ENCODE measurements at places on chromosomes 1 and 21.

- no peak for DNase-seq
Observed at GRCh38 chr1:110411173-110411735, 3.8 kb upstream of the LAMTOR5 start.

DNA sequence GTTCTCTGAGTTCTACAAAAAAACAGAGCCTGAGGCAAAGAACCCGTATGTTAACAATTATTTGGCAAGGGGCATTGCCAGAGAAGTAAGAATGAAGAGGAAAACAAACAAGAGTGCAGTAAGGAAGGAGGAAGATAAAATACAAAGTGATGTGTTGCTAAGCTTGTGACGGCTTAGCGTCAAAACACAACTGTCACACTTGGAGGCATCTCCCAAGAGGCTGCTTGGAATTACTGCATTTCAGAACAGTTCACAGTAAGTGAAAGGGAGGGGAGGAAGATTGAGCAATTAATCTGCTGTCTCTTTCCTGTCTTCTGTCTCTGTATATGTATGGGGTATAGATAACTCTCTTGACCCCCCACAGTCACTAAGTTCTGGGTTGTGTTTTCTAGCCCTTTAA is 1017.0 kb upstream of the TMPRSS15 start:
- no peak for DNase-seq

- DNase-seq = no peak
Observed at GRCh38 chr21:15400905-15401304, 328.9 kb upstream of the USP25 start.

DNA sequence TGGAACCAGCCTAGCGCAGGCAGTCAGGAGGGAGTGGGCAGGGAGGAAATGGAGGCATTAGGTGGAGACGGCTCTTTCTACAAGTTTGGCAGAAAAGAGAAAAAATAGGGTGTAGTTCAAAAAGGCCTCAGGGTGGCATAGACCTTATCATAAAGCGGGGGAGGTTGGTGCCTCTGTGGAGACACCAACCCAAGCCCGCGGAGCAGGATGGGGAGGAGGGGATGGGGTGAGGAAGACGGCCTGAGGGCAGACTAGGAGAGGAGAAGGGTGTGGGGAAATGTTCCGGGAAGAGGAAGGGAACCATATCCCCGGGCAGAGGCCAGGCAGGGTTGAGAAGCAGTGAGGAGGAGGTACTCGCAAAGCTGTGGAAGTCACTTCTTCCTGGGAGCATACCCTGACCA is 17.4 kb upstream of the SHE start:
- DNase-seq = no peak

GRCh38 chr21:43340491-43341377 is 86.2 kb downstream of the SIK1 start:
- DNase-seq = no peak

DNA sequence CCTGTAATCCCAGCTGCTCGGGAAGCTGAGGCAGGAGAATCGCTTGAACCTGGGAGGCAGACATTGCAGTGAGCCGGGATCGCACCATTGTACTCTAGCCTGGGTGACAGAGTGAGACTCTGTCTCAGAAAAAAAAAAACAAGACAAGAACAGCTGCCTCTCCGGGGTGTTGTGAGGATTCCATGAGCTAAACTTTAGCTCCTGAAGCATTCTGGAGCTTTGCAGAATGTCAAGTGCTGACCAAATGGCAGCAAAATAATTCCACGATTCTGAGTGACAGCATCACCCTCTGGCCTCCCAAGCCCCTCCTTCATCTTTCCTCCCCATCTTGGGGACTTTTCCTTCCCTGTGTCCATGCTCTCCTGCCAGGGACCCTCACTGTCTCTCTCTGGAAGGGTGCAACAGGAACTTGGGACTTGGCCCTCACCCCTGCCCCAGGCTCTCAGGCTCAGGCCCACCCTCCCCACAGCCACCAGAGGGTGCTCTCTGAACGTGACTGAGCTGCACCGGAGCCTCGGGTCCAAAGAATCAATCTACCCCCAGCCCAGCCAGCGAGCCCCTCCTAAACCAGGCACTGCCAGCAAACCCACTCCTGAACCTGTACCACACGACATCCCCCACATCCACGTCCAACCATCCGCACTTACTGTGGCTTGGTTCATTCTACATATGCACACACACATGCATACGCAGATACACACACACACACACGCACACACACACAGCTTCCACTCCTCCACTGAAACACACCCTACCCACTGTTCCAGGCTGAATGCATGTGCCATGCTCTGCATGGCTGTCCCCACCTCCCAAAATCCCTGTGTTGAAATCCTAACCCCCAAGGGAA is 45.7 kb downstream of the ACOT7 start:
- DNase-seq = no peak

DNA sequence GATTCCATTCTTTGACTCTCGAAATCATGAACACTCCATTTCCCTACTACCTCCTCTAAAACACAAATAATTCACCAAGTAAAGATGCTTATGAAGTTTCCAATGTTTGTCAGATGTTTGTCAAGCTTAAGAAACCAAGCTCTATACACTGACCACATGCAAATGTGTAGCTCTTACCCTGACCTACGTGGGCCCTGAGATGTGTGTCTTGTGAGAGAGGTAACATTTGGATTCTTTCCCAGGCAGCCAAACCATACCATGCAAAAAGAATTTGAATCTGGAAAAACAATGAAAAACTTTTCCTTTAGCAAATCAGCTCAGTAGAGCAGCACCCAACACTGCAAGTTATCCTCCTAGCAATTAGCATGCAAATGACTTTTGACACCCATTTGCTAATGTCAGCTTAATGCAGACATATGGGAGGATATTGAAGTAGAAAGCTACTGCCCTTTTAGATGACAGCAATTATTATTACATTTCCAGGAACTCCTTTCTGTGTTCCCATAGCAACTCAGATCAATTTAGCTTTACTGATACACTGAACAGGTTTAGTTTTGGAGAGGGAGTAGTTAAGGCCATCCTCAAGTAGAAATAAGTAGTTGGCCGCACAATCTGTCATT is 83.2 kb upstream of the RGS4 start:
- no peak for DNase-seq

DNA sequence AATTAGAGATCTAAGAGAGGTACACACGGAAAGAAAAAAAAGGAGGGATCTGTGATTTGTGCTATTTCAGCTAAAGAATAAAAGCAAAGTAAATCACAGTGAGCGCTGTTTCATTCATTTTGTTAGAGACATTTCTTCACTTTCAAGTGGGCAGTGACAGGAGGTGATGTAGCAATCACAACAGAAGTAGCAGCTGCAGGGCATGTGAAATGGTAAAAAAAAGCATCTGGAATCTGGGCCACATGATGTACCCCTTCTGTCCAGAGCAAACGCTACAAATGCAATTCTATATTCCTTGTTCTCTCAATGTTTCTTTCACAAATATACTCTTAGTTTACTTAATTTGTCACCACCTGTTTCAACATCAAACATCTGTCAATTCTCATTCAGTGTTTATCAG is 786.5 kb downstream of the LRRIQ3 start:
- no peak for DNase-seq

DNA sequence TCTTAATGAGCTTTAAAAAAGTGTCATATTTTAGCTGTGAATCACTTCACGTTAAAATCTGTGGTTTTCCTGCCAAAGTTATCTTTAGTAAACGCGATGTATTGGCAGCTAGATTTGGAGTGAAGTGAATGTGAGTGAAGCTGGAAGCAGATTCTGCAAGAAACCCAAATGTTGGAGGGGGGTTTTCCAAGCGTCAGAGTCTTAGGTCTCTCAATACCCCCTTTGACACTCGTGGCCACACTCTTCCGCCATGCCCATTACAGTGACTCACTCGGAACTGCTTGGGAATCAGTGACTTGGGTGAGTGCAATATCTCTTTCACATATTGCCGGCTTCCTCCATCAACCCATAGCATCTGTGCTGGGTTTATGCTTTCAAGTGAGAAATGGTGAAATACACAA is 17.5 kb downstream of the B3GALT5 start:
- DNase-seq = no peak

DNA sequence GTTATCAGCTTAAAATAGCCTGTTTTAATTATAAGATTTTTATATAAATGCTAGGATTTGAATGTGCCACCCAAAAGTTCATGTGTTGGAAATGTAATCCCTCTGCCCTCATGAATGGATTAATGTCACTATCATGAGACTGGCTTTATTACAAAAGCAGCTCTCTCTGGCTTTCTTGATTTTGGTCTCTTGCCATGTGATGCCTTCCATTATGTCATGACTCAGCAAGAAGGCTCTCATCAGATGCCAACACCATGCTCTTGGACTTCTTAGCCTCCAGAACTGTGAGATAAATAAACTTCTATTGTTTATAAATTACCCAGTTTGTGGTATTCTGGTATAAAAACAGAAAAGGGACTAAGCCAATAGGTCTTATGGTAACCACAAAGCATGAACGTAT is 6.9 kb upstream of the PRSS38 start:
- DNase-seq = no peak

DNA sequence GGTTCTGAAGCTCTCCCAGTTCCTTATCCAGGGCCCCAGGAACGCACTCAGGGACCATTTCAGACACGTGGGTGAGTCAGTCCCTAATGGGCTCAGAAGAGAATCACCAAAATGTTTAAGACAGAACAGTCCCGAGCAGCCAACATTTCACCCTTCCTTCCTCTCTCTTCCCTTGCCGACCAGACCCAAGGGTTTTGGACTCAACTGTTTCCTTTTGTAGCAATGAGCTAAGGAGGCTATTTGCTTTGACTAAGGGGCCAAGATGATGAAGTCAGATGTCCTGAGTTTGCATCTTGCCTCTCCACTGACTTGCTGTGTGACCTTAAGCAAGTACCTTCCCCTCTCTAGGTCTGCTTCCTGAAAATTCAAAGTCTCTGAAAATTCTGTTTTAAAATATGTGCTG is 472.3 kb upstream of the VAMP3 start:
- DNase-seq = no peak

- DNase-seq = no peak
Observed at GRCh38 chr1:201543871-201544642, 5.1 kb downstream of the NAV1 start.

- no peak for DNase-seq
Observed at GRCh38 chr1:65938506-65938905, 145.8 kb downstream of the PDE4B start.

DNA sequence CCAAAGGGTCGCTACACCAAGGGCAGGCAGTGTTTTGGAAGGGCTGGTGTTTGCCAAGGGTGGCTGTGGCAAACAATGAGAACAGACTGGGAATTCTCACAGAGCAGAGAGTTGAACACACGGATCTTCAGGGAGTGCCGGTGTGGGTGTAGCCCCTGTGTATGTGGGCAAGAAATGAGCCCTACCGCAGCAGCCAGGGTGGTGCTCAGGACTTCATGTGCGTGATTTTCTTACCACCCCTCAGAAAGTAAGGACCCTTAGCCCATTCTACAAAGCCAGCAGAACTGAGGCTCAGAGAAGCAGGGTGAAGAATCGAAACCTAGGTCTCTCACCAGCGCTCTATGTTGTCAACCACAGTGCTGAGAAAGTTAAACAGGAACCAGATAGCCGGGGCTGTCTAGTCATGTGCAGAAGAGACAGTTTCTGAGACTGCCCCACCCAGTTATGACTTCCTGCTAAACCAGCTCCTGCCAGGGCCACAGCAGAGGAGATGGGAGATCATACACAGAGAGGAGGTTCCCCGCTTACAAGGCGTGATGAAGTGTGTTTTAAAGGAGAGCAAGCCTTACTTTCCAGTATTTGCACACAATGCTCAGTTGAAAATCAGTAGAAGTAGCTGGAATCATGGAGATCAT is 21.9 kb upstream of the MORC3 start:
- DNase-seq = no peak

Measured in NCI-H1417 treated with DMSO at 0.1 percent for 48 hours (cell line).